ENCODE measurements at places on chromosomes 7 and 10.

DNA sequence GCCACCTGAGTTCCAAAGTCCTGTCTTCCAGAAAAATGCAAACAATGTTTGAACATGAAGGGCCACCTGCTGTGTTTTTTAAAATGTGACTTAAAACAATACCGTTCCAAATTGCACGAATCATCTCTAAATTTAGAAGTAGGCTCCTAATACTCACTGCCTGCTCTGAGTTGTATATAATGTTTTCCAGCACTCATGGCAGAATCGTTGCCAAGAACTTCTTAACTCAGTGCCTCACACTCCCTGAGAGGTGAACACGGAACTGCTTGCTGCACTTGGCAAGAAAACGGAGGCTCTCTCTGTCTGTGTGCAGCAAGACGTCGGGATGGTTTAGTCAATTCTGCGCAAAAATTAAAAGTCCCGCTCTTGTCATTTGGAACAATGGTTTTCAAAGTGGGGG is 757.3 kb upstream of the AUTS2 start:
- no peak for DNase-seq

- no peak for DNase-seq
Measured at GRCh38 chr7:18276380-18276779, 219.2 kb upstream of the HDAC9 start.

DNA sequence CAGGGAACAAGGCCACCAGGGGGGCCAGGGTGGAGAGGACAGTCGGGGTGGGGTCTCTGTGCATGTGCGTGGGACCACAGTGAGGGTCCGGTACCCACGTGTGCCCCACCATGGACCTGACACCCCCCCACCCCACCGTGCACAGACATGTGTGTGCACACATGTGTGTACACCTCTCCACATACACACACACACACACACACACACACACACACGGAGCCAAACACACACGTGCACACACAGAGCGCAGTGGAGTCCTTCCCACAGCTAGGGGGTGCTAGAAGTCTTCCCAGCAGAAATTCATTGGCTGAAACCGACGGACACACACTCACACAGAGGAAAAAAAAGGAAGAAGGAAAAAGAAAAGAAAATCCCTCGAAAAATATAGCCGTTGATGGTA is 42.8 kb upstream of the GNA12 start:
- peak; percentile 68 for DNase-seq

GRCh38 chr7:121793716-121794115 is 79.2 kb upstream of the PTPRZ1 start:
- DNase-seq, result no peak

DNA sequence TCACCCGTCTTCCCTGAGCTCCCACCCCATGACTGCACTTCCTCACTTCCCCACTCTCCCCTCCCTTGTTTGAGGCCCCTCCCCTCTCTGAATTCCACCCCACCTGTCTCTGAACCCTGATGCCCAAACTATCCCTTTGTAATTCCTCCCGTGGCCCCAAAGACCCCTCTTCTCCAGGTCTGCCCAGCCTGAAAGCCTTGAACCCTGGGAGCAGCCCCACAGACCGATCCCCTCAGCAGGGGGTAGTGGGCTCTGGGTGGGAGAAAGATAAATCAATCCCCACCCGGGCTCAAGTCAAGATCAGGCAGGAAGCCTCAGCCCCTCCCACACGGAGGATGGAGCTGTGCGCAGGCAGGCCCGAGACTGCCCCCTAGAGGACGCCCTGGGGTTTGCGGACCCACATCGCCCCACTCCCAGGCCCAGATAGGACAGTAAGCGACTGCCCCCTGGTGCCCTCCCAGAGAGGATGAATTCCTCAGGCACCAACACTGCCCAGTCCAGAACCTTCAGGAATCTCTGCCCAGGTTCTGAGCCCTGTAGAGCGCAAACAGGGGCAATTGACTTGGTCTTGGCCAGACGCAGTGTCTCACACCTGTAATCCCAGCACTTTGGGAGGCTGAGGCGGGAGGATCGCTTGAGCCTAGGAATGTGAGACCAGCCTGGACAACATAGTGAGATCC is 11.7 kb downstream of the HSPB1 start:
- DNase-seq, result peak; percentile 99

- no peak for DNase-seq
Measured at GRCh38 chr7:28711114-28711513, 247.0 kb downstream of the TRIL start.

GRCh38 chr7:155172141-155172540 is 102.0 kb downstream of the HTR5A start:
- no peak for DNase-seq

DNA sequence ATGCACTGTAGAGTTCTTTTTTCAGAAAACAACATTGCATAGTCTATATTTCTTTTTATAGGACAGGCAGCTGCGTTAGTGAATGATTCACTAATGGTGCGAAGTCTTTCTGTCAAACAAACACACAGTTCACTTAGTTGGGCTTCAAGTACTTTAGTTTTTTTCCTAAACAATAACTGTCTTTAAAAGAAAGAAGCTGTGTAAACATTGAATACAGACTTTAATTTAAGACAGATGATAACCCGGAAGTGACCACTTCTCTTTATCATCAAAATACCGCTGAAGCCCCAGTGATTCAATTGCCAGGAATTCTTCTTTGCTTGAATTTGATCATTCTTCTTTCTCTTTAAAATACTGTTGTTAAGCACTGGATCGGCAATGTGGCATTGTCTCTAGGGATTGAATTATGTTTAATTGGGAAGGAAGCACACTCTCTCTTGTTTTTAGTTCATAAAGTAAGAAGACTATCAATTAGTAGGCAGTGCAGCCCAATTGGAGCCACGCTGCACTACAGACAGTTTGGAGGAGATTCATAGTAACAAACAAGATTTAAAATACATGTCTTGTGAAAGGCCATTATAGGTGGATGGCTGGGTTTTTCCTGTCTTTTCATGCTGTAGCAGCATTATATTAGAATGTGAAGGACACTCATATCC is 30.4 kb downstream of the CNTNAP2 start:
- no peak for DNase-seq

- DNase-seq, result no peak
Measured at GRCh38 chr10:86329896-86330680, 36.5 kb downstream of the GRID1 start.

GRCh38 chr10:77415313-77415960 is 222.2 kb downstream of the KCNMA1 start:
- DNase-seq, result no peak

DNA sequence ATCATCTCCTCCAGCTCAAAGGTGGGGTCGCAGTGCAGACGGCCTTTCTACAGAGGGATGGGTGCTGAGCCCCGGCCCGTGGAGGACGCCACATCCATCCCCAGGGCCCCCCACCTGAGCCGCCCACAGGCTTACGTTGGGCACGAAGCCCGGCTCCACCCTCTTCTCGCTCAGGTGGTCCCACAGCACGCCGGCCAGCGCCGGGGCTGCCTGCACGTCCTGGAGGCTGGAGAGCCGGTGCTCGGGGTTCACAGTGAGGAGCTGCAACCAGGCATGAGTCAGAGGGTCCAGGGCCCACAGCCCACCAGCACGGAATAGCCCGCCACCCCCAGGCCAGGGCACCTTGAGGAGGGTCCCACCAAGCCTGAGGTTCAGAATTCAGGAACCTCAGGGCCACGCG is 36.0 kb downstream of the DPYSL4 start:
- no peak for DNase-seq

- no peak for DNase-seq
Measured at GRCh38 chr10:77643795-77644468, 6.3 kb upstream of the KCNMA1 start.

- DNase-seq, result no peak
Measured at GRCh38 chr10:29011516-29011915, 277.4 kb upstream of the LYZL1 start.

DNA sequence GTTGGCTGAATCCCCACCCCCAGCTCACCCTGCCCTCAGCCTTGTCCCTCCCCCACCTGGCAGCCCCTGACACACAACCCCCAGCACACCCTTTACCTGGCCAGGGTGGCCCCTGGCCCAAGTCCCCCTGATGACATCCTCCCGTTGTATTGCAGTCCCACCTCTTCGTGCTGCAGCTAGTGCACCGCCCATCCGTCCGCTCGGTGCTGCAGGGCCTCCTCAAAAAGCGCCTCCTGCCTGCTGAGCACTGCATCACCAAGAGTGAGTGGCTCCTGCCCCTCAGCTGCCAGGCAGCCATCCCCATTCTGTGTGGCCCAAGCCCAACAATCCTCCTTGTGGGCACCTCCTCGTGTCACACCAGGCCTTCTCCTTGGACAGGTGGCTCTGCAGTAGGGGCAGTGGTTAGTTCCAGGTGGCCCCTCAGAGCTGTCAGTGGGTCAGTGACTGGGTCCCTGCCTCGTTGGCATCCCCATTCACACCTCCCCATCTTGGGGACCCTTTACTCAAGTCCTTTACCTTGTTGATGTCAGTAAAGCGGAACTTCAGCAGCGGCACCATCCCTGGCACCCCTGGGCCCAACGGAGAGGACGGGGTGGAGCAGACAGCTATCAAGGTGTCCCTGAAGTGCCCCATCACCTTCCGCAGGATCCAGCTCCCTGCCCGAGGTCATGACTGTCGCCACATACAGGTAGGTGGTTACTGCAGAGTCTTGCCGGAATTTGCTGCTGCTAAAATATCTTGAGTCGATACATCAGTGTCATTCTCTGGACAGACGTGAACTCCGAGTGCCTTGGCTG is 14.3 kb downstream of the ZMIZ2 start:
- DNase-seq, result no peak

- no peak for DNase-seq
Measured at GRCh38 chr7:41832941-41833340, 130.1 kb upstream of the INHBA start.

DNA sequence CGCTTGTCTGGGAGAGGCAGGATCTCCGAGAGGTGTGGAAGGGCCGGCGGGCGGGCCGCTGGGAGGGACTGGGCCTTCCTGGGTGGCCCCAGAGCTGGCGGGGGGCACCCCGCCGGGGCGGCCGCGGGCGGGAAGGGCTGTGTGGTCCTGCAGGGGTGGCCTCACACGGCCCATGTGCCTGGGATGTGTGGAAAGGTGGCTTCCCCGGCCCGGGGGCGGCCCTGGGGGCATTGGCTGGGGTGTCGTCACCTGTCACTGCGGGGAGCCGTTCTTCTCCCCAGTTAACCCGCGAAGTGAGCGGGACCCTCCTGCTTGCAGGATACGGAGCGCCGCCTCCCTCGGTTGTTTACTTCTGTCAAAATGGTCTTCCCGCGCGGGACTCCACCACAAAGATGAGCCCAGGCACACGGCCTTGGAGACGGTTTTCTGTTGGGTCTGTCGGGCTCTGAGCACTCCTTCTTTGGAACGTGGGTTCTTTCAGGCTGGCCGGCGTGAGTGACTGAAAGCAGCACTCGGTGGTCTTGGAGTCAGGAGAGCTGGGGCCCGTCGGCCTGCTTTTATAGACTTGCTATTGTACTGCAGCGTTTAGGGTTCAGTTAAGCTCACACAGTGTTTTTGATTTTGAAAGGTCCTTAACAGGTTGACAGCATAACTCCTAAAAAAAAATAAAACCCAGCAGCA is 700 bp downstream of the SMC3 start:
- DNase-seq, result no peak

- peak; percentile 94 for DNase-seq
Measured at GRCh38 chr7:63925626-63926460, 72.8 kb upstream of the ZNF722 start.

DNA sequence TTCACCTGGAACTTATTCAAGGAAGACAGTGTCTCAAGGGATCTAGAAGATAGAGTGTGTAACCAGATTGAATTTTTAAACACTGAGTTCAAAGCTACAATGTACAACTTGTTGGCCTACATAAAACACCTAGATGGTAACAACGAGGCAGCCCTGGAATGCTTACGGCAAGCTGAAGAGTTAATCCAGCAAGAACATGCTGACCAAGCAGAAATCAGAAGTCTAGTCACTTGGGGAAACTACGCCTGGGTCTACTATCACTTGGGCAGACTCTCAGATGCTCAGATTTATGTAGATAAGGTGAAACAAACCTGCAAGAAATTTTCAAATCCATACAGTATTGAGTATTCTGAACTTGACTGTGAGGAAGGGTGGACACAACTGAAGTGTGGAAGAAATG is 10.9 kb downstream of the IFIT3 start:
- no peak for DNase-seq

GRCh38 chr10:4825868-4826791 is at the start of gene AKR1E2:
Gene AKR1E2, plus strand, starts transcription at chr10:4826207. Its CDS starts 118 bp downstream, at chr10:4826325.
- DNase-seq, result peak; percentile 82

- DNase-seq, result no peak
Measured at GRCh38 chr7:152395112-152395511, 40.7 kb downstream of the KMT2C start.

DNA sequence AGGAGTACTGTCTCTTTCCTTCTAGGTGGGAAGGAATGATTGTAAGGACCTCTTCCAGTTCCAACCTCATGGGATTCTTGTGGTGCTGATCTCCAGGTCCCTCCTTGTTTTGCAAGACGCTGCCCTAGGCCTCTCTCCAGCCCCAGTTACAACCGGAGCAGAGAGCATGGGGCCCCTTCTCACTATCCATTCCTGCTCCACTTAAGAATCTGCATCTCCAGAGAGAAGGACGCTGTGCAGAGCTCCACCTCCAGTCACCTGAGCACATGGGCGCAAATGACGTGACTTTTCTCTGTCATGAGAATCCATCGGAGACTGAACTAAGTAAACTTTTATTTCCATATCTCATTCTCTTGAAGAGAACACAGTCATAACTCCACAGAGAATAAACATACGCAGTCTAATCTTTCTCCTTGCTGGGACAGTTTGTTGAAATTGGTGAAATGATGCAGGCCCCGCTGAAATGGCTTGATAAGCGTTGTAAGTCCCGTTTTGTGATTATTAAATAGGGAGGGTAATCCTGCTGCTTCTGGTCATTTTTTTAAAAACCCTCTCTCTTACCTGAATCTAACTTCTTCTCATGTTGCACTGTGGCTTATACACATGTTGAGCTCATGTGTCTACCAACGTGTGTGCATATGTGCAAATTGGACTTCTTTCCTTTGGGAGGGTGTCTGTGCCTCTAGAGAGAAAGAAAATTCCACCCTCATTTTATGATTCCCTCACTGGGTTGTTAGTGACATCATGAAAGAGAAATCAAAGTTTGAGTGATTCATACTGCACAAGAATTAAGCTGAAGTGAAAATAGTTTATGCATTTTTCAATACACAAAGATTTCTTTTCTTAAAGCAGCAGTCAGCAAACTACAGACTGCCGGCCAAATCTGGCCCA is 133.2 kb upstream of the TBX20 start:
- no peak for DNase-seq

DNA sequence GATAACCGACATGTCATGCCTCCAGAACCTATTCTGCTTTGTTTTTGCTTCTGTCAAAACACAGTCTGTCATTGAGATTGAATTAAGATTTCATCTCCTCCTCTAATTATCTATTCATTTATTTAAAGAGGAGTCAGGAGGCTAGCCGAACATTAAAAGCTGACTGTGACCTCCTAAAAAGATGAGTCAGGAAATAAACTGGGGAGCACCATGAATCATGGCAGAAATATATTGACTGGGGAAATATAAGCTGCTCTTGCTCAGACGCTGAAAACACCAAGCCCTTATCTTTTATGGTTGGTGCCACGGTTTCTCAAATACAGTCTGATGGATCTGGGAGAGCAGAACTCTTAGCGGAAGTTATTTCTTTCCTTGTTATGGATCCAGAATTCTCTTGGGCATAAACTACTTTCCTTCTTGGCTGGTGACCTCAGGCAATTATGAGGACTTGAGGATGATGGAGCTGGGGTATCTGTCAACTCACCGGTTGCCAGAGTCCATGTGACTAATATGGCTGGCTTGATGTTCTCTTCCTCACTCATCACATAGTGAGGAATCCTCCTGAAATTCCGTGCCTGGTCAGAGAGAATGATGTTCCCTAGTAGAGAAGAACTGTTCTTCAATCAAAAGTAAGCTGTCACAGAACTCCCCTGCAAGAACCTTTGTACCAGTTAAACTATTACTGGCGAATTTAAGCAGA is 307.6 kb upstream of the PHYHIPL start:
- no peak for DNase-seq
